ENCODE measurements at places on chromosomes 5 and 9.

DNA sequence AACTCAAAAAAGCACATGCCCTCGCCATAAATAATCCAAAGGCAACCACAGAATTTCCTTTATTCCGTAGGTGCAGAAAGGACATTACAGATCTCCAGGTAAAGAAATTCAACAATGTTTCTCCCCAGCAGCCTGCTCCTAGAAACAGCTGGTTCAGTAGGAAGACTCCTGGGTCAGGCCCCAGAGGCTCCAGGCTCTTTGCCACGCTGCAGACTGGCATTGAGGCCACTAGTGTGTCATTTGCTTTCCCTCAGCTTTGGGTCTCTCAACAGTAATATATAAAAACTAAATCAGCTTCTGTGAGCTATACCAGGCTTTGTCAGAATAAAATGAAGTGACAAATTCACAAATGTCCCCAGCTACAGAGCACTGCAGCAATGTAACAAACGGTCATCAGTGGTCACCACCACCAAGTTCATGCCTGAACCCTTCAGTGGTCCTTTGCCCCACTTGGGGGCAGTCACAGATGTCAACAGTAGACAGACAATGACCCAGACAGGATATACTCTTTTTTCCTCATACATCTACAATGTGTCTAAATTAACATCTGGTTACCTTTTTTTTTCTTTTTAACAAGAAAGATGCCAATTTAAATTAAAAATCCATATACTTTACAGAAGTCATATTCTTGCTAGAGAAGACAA, 93.5 kb downstream of the MARCHF3 start:
- no peak for DNase-seq

GRCh38 chr5:43037636-43038495, 2.3 kb downstream of the ANXA2R start:
- DNase-seq = no peak

DNA sequence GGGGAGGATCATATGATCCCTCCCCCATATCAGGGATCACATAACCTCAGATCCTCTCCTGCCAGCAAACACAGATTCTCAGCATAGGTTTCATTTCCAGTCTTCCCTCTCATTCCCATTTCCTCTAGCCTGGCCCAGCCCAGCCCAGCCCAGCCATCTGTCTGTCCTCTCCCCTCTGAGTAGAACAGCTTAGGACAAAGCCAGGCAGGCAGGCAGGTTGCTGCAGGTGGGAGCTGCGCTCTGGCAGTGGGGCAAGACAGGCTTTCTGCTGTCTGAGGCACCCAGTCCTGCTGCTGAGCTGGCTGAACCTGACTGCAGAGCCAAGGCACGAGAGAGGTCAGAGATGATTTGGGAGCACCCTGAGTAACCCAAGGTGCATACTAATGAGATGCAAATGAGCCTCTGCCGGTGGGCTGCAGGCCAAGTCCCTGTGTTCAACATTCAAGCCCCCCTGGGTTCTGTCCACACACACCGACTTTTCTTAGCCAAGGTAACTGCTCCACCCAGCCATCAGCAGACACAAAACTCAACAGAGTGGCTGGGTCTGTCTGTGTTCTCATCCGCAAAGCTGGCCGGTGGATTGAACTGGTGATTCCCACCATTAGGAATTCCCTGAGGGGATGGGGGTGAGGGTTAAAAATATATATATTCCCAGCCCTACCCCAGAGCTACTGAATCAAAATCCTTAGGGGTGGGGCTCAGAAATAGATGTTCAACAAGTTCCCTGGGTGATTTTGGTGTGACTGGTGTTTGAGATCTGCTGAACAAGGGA, 9.1 kb downstream of the FAT2 start:
- DNase-seq = no peak

DNA sequence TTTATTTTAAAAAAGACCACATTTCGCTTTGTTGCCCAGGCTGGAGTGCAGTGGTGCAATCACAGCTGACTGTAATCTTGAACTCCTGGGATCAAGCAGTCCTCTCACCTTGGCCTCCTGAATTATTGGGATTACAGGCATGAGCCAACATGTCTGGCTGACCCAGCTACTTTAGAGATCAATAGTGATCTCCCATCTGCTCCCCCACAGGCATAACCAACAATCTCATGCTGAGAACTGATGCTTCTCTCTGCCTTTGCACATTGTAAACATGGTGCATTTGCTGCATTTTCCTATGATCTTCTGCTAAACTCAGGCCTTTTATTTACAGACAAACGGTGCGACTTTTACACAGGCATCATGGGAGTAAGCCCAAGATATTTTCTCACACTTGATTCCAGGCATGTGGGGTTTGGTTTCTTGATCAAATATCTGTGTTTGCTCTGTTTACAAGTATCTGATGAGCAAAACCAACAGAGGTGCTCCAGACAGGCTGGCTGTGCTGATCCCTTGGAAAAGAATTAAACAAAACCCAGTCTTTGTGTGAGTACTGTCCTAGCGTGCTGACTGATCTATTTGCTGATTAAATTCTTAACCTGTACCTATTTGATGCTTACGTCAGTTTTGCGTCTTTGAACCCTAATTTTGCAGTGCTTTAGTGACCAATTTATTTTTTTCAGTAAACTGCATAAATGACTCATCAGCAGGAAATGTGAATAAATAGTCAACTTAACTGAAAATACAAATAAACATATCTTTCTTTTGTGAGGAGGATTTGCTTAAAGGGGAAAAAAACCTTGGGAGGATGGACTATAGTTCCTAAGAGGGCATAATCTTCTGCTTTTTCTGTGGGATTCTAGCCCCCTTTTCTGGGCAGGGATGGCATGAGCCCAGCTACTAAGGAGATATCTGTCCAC, 191.7 kb upstream of the NR3C1 start:
- no peak for DNase-seq

GRCh38 chr5:77280036-77280435, 69.6 kb downstream of the PDE8B start:
- DNase-seq = no peak

DNA sequence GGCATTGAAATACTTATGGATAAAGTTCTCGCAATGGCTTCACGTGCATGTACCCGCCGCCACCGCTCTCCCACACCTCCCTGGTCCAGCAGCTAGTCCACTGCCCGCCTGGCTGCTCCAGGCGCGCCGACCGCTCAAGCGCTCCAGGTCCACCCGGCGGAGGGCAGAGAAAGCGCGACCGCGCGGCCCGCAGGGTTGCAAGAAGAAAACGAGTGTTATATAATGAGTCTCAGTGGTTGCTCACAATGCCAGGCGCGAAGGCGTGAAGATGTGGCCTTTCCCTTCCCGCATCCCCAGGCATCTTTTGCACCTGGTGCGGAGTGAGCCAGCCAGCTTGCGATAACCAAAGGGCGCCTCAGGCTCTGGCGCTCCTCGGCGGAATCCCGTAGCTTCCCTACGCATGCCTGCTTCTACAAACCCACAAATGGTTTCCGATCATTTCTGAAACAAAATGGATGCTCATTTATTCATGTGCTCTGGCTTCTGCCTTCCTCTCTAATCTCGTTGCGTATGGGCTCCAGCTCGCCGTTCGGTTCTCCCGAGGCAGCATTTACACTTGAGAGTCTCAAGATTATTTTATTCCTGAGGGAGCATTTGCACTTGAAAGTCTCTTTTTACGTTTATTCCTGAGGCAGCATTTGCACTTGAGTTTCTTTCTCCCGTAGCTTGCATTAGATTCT, 25.7 kb downstream of the CDKN2A start:
- DNase-seq = no peak

DNA sequence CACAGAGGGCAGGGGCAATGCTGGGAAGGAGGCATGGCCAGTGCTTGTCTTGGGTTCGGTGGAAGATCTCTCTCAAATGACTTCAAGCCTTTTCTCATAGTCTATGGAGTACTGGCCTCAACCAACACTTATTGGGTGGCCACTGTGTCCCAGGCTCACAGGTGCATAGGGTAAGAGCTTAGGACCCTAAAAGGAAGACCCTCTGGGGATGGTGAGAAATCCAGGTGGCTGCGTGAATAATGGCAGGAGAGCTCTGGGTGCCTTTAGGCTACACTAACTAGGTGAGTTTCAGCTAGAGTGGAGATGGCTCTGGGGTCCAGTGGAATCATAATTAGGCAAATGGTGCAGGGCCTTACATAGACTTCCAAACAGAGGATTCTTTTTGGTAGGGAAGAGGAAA, 9.9 kb downstream of the STC2 start:
- no peak for DNase-seq

- DNase-seq = no peak
Observed at GRCh38 chr9:98931600-98932389, 11.9 kb upstream of the COL15A1 start.

DNA sequence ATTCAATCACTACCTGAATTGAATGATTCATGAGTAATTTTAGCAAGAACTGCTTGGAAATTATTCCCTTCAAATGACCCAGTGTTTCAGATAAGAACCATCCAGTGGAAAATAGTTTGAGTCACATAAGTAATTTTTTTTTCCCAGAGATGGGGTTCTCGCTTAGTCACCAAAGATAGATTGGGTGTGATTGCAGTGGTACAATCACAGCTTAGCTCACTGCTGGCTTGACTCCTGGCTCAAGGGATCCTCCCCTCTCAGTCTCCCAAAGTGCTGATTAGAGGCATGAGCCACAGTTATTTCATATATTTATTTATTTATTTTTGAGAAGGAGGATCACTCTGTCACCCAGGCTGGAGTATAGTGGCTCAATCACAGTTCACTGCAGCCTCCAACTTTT, 574.5 kb upstream of the ARRDC3 start:
- no peak for DNase-seq

GRCh38 chr5:163608621-163609020, 103.2 kb downstream of the MAT2B start:
- DNase-seq = no peak

DNA sequence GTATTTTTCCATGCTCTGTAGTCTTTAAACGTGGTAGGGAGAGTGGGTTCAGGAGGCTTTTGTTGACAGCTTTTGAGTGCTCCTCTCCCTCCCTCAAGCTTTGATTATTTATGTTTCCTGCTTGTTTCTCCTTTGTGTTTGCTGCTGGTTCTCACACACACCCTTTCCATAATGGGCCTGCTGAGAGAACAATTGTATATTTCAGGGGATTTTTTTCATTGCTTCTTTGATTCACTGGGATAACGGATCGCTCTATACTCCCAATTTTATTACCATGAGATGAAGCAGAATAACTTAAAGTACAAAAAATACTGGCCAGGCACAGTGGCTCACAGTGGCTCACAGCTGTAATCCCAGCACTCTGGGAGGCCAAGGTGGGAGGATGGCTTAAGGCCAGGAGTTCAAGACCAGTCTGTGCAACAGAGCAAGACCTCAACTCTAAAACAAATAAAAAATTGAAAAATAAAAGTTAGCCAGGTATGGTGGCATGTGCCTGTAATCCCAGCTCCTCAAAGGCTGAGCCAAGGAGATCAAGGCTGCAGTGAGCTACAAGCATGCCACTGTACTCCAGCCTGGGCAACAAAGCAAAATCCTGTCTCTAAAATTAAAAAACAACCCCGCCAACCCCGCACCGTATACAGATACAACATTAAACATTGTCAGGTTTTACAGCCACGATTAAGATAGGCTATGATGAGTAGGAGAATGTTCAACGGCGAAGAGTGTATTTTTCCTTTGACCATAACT, 66.9 kb downstream of the USP20 start:
- no peak for DNase-seq

- DNase-seq = no peak
Observed at GRCh38 chr5:3996707-3997336, 401.2 kb downstream of the IRX1 start.

GRCh38 chr5:81839034-81839433, 88.1 kb upstream of the SSBP2 start:
- DNase-seq = no peak

GRCh38 chr9:91734371-91734981, 215.6 kb downstream of the ROR2 start:
- DNase-seq = peak; percentile 46

- DNase-seq = no peak
Observed at GRCh38 chr5:150596313-150596712, 44.1 kb upstream of the SYNPO start.

GRCh38 chr5:96625365-96625764, 36.8 kb upstream of the CAST start:
- no peak for DNase-seq

- no peak for DNase-seq
Observed at GRCh38 chr5:142561486-142562097, 124.3 kb downstream of the FGF1 start.

GRCh38 chr9:110936237-110936636, 102.0 kb downstream of the LPAR1 start:
- DNase-seq = no peak

DNA sequence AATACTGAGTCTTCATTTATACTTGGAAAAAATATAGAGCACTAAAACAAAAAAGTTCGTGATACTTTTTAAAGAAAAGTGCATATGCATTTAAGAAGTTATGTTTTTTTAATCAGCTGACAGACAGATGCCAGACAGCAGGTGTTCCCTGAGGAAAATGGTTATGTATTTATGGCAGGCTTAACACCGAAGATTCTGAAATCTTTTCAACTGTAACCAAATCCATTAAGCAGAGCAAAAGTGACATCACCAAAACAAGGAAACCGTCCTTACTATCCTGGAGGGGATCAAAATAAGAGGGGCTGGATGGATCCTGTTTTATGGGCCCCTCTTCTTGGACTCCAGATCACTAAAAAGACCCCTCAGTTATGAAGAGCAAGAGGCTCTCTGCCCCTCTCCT, 404.9 kb upstream of the ADAMTS16 start:
- no peak for DNase-seq

GRCh38 chr5:85132269-85132668, 747.6 kb upstream of the EDIL3 start:
- no peak for DNase-seq

DNA sequence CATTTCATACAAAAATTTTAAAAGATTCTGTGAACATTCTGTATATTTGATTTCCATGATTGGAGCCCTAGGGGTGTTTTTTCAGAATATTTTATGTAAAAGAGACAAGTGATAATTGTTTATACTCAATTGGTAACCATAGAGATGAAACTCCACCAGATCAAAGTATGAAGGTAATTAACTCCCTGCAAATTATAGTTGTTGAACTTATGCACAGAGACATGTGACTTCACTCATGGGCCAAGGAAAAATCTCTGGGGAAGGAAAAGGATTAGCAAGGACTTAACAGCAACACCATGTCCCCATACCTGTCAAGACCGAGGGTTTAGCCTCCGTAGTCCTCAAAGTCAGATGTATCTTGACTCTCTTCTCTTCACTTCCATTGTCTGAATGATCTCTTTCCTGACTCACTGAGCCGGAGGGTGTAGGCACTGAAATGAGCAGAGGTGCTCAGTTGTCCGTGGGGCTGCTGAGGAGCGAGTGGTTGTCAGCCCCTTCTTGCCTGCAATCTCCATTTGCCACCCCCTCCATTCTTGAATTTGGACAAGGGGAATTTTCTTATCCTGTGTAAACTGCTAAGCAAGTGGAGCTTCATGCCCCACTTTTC, 17.5 kb upstream of the CXCL14 start:
- no peak for DNase-seq

GRCh38 chr9:117523531-117524153, 108.8 kb upstream of the ASTN2 start:
- no peak for DNase-seq

- DNase-seq = no peak
Observed at GRCh38 chr5:179833709-179834070, 13.0 kb downstream of the SQSTM1 start.

DNA sequence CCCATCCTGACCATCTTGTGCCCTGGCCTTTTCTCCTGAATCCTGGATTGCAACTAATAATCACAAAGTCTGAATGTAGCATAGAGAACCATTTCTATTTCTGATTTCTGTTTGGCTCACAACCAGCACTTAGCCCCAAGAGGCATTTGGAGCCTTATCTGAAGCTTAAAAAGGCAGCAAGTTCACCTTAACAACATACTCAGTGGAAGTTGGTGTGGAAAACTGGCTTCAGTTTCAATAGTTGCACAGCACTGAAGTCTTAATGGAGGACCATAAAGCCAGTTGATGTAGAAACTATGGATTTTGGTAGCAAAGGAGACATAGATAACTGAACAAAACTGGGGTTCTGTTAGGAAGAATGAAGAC, 574.1 kb downstream of the PSAT1 start:
- no peak for DNase-seq

All from stimulated activated CD8-positive, alpha-beta memory T cell treated with anti-CD3 and anti-CD28 coated beads, Interleukin-4, amount 100 ng/mL, for 4 hours (primary cell).